ENCODE measurements at places on chromosomes 6 and 20.
A peak's percentile ranks its signal among the peaks of the same experiment; 100 is the strongest.

GRCh38 chr6:26322645-26323482 is 42.1 kb upstream of the BTN3A2 start:
- peak; percentile 45 for DNase-seq

DNA sequence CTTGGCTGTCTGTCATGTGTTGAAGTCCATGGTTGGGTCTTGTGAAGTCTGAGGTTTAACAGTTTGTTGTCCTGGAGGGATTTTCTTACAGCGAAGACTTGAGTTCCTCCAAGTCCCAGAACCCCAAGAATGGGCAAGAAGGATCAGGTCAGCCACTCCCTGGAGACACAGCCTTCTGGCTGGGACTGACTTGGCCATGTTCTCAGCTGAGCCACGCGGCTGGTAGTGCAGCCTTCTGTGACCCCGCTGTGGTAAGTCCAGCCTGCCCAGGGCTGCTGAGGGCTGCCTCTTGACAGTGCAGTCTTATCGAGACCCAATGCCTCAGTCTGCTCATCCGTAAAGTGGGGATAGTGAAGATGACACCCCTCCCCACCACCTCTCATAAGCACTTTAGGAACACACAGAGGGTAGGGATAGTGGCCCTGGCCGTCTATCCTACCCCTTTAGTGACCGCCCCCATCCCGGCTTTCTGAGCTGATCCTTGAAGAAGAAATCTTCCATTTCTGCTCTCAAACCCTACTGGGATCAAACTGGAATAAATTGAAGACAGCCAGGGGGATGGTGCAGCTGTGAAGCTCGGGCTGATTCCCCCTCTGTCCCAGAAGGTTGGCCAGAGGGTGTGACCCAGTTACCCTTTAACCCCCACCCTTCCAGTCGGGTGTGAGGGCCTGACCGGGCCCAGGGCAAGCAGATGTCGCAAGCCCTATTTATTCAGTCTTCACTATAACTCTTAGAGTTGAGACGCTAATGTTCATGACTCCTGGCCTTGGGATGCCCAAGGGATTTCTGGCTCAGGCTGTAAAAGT is 43.5 kb downstream of the SIRPA start:
- no peak for DNase-seq

DNA sequence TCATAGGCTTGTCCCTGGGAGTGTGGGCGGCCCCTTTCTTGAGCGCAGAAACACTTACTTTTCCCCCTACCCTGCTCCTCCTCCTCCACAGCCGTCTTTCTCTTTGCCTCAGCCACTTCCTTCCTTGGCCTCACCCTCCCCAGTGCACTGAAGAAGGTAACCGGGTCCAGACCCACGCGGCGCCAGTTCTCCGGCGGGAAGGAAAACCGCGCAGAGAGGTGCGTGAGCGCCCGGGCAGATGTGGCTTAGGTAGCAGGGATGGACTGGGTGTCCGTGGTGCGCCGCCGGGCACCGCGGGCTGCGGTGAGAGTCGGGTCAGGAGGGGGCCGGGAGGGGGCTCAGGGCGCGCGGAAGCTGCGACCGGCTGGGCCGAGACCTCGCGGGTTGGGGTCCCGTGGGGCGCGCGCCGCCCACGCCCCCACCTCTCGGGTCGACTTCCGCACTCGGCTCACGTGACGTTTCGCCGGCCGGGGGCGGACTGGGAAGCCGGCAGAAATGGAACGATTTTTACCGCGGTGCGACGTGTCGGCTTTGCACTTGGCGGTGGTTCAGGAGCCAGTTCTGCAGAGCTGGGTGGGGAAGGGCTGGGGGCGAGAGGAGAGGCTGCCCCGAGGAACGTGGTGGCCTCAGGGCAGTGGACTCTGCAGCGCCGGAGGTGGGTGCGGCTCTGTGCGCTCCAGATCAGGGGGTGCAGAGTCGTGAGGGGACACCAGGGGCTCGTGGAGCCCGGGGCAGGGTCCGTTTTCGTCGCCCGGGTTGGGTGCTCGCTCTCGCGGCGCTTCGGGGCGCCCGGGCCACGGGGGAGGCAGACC is at the start of gene ABRACL:
Gene ABRACL (plus strand): TSS at position 88 of the 812 bp plus-strand sequence. CDS start 5,416 bp downstream, outside the sequence.
- peak; percentile 77 for DNase-seq

GRCh38 chr6:166906376-166907044 is 49.8 kb downstream of the RNASET2 start:
- DNase-seq: no peak

GRCh38 chr6:3409699-3410384 is 47.0 kb downstream of the SLC22A23 start:
- no peak for DNase-seq

DNA sequence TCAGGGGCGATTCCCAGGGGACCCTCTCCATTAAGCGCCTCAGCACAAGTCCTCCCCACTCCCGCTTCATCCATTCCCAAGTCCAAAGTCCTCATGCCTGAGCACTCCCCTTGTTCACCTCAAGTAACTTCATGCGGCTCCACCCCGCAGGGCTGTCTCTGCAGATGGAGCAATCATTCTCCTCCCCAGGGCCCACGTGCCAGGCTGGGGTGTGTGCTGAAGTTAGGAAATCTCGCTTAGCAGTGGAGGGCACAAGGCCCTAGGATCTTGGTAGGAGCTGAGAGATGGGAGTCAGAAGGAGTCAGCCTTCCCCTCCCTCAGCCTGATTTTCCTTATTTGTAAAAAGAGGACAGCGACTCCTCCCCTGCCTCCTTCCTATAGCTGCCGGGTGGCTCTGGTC is 3.5 kb downstream of the TGM3 start:
- DNase-seq: no peak

- DNase-seq: no peak
These were observed 67.4 kb upstream of the DSP start for GRCh38 chr6:7473805-7474719.

GRCh38 chr6:3321042-3321441 is 62.3 kb downstream of the PSMG4 start:
- DNase-seq: no peak

GRCh38 chr20:4449957-4450715 is 271.6 kb upstream of the PRND start:
- no peak for DNase-seq

DNA sequence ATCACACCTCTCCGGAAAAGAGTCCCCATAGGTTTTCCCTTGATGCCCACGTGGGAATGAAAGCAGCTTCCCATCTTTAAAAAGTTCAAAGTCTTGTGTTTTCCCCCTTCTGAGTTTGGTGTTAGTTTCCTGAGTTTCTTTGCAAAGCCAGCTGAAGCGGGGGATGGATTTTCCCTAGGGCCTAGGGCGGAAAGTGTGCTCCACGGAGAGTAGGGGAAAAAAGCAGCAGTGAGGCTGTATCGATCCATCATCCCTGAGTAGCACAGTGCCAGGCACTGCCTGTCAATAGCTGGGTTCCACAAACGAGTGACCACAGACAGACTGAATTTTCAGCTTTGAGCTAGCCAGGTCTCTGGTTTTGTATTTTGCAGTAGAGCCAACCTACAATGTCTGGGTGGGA is 1.3 kb downstream of the DAAM2 start:
- DNase-seq: no peak

DNA sequence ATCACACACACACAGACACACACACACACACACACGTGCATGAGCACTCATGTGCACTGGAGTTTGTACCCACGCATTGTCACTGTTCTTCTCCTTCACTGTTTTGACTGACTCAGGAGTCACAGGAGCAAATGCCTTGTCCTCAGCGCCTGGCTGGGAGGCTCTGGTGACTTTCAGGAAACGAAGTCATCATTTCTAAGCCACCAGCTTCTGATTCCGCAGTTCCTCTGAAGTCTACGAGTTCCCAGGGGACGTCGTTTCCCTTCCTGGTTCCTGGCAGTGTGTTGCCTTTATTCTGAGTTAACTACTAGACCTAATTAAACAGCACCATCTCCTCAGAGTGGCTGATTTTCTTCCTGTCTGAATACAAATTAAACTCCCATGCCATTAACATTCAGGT is 82.2 kb upstream of the PMEPA1 start:
- no peak for DNase-seq

- no peak for DNase-seq
These were observed 11.5 kb downstream of the GRM1 start for GRCh38 chr6:146040360-146040759.

GRCh38 chr6:110089323-110089722 is 90.1 kb downstream of the WASF1 start:
- DNase-seq: no peak

DNA sequence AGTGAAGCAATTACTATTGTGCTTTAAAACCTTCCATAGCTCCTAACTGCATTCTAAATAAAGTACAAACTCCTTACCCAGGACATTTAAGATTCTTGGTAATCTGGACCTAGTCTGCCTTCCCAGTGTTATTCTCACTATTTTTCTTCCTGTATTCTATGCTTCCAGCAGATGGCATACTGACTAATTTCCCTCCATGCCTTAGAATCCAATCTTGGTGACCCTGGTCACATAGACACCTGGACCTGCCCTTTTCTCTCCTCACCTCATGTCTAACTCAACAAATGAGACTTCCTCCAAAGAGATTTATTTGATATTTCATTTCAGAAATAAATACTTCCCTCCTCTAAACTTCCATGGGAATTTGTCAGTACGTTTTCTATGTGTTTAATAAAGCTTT is 25.8 kb downstream of the ROS1 start:
- DNase-seq: no peak

DNA sequence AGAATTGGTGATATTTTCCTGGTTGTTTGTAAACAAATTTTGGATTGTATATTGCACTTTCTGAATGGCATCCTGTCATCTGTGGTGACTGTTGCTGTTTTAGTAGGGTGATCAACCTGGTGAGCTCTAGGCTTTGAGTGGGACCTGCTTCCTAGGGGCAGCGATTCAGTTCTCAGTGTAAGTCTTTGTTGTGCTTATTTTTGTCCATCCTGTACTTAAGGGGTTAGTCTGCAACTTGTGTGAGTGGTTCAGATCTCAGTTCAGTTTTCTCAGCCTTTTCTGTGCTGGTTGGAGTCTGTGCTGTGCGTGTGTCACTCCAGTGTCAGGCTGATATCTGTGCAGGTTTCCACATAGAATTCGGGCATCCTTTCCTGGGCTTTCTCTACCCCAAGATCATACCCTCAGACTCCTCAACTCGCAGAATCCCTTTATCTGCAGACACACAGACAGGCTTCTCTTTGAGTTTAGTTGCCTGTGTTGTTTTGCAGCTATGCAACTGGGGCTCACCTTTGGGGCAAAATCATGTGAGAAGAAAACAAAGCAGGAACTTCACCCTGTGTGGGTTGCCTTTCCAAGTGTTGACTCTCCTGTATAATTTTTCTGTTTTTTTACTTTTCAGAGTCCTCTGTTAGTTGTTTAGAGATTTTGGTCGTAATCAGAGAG is 177.7 kb downstream of the FARS2 start:
- DNase-seq: no peak

DNA sequence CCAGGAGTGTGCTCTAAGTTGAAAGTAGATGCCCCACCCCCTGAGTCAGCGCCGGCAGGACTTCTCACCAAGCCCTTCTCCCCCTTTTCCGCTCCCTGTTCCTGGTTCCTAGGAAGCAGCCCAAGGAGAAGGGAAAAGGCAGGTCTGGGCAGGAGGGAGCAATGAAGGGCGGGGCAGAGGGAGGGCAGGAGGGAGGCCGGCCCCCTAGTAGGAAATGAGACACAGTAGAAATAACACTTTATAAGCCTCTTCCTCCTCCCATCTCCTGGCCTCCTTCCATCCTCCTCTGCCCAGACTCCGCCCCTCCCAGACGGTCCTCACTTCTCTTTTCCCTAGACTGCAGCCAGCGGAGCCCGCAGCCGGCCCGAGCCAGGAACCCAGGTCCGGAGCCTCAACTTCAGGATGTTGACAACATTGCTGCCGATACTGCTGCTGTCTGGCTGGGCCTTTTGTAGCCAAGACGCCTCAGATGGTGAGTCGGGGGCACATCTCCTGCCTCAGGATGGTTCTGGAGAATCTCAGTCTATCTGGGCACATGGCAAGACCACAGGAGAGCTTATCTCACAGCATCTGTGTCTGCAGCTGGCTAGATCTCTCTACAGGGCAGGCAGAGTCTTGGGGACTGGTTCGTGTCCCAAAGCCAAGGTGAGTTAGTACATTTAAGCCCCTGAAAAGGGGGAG is at the start of gene PROCR:
Gene PROCR (plus strand): TSS at position 320 of the 681 bp plus-strand sequence. CDS start 83 bp downstream, at position 403.
- DNase-seq: no peak

GRCh38 chr20:38152175-38152620 is 12.9 kb downstream of the TGM2 start:
- DNase-seq: peak; percentile 5

DNA sequence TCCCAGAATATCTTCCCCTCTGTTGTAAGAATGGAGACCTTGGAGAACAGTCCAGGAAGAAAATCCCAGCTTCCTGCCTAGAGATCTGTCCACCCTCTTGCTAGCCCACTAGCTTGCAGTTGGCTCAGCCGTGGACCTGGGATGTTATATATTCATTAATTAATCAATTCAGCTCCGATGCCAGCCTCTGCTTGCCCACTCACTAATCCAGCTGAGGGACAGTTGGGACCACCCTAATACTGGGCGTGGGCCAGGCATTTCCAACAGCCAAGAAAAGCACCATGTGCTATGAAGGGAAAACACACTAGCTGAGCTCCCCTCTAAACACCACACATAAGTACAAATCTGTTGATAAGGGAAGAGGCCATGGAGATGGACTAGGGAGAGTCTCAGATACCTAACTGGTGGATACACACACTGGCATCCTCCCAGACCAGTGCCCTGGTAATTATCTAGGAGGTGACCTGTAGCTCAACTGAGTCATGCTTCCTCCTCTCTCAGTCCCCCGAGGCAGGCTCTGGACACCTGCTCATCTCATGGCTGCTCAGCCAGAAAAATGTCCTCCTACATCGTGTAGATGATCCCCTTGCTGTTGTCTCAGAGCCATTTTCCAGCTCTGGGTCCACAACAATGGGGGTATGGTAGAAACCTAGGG is 78.9 kb downstream of the ANKRD60 start:
- DNase-seq: no peak

DNA sequence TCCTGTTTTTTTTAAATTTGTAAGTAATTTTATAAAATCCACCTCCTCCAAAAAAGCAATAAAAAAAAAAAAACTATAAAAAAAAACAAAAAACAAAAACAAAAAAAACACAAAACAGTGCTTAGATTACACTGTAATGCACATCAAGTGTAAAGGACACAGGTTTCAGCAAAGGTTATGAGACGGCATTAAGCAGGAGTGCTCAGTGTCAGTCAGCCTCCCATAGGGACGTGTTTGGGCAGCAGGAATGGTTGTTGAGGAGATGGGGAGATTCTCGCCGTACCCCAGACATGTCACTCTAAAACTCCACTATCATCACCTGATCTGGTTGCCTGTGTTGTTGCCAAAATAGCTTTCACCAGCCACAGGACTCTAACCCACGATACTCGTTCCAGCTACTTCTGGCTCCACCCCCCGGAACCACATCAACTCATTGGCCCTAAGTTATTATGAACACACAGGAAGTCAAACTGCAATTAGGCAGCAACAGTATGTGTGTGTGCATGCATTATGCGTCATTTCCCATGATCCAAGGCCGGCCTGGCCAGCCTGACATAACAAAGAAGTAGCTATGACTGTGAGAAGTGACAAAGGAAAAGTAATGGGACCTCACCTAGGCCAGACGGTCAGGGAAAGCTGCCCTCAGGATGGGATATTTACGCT is 28.7 kb downstream of the ECT2L start:
- no peak for DNase-seq

GRCh38 chr6:106125925-106126435 is 39.8 kb downstream of the PRDM1 start:
- DNase-seq: peak; percentile 54

Measured in stimulated activated CD8-positive, alpha-beta memory T cell treated with anti-CD3 and anti-CD28 coated beads, Interleukin-15, amount 100 ng/mL, for 48 hours (primary cell).